ENCODE measurements at places on chromosomes 12 and 14.

GRCh38 chr12:67426067-67426466 is 156.9 kb downstream of the CAND1 start:
- no peak for DNase-seq

GRCh38 chr12:54431911-54432814 is 13.1 kb upstream of the ITGA5 start:
- DNase-seq, result no peak

DNA sequence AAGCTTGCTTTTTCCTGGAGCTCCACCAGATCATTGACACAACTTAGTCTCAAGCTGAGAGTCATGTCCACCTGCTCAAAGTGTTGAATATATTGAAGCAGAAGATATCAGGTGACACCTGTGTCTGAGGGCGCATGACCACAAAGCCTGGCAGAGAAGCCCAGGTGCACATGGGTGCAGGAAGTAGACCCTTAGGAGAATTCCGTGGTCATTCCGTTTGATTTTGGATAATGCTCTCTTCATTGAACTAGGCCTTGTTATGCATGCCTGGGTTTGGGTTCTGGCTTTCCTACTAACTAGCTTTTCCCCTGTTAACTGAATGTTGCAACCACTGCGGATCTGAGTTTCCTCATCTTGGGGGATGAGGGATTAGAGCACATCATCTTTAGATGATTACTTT is 7.1 kb downstream of the ARHGDIB start:
- DNase-seq, result no peak

GRCh38 chr14:102421411-102422057 is 58.8 kb downstream of the TECPR2 start:
- no peak for DNase-seq

GRCh38 chr12:23906329-23906728 is 43.1 kb downstream of the SOX5 start:
- DNase-seq, result no peak

DNA sequence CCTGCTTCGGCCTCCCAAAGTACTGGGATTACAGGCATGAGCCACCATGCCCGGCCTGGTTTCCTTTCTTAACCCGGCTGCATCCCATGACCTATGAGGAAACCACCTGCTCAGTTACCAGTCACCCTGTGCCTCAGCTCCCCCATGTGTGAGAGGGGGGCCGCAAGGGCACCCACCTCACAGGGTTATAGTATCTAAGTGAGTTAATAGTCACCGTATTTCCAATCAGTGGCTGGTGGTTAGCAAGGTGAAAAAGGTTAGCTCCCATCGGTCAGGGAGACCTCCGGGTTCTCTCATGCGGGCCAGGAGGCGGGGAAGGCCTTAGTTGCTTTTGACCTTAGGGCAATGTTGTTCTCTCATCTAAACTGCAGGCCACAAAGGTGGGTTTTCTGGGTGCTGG is 6.7 kb downstream of the LRP1 start:
- DNase-seq, result no peak

DNA sequence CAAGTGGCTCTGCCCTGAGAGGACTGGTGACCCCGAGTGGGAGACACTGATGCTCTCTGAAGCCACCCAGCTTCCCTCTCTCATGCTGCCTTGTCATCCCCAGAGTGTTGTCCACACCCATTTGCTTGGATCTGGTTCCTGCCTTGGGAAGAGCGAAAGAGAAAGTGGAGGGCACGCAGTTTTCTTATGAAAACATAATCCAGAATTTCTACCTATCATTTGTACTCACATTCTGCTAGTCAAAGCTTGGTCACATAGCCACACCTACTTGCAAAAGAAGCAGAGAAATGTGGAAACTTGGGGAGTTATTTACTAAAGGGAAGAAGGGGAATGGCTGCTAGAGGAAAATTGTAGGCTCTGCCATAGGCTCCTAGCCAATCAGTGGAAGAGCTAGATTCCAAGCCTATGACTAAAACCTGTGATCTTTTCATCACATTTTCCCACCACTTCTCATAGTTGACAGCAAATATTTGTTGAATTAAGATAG is 326.3 kb downstream of the ZFP36L1 start:
- no peak for DNase-seq
